Fibroblast of skin of right quadriceps (primary cell): ENCODE measurements at places on chromosomes 5 and 9.

GRCh38 chr9:130929571-130930038 is 9.4 kb downstream of the FIBCD1 start:
- no peak for DNase-seq

GRCh38 chr5:11904265-11904906 is at the start of gene CTNND2:
Gene CTNND2, minus strand, starts transcription at chr5:11904446. Its CDS starts 593 bp downstream, at chr5:11903853.
- DNase-seq, result peak; percentile 17

DNA sequence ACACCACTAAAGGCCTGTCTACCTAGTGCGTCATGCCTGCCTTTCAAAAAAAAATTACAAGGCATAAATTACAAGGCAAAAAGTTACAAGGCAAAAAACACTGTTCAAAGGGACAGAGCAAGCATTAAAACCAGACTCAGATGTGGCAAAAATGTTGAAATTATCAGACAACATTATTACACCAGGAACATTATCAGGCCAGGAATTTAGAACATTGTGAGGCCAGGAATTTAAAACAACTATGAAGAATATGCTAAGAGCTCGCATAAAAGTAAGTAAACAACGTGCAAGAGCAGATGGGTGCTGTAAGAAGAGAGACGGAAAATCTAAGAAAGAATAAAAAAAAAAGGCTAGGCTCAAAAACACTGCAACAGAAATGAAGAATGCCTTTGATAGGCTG is 18.2 kb upstream of the MLANA start:
- peak; percentile 25 for DNase-seq

DNA sequence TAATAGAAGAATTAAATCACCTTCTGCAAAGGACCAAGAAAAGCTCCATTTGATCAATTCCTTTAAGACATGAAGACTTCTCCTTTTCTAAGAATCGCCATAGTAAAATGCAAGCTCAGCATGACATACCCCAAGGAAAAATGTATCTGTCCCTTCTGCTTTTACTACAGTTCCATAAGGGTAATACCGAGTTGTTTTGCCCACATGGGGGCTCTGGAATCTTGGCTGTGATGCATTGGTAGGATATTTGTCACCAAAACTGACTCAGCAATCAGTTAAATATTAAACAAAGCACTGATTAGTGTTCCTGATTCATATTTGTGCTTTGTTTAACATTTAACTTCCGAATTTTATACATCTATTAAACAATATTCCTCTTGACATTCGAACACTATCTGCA is 24.3 kb upstream of the KCNIP1 start:
- peak; percentile 65 for DNase-seq

- DNase-seq, result no peak
Measured at GRCh38 chr5:168670881-168671575, 91.9 kb upstream of the PANK3 start.

GRCh38 chr5:74055486-74056106 is 429.6 kb downstream of the ARHGEF28 start:
- no peak for DNase-seq

- no peak for DNase-seq
Measured at GRCh38 chr5:163460562-163461171, at the start of gene HMMR. Gene HMMR, plus strand, starts transcription at chr5:163460632. Its CDS starts 61 bp downstream, at chr5:163460693.

- DNase-seq, result peak; percentile 34
Measured at GRCh38 chr9:109401169-109401989, 80.5 kb upstream of the EPB41L4B start.

DNA sequence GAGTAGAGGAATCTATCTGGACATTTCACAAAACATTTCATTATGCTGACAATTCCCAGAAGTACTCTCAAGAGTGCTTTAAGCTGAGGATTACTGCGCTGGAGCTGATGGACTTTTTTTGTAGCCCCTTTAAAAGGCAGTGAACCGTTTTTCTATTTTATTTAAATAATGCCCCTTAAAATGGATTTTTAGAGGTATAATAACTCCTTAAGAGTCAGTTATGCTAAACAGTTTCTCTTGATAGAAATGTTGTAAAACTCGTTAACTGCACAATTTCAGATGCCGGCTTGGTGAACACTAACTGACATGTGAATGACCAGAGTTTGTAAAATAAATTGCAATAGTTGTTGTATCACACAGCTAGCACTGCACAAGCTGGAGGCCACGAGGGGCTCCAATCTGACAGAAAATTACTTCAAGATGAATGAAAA is 174.0 kb downstream of the NR2F1-AS1 start:
- no peak for DNase-seq

GRCh38 chr5:123007182-123007581 is 29.3 kb downstream of the PPIC start:
- peak; percentile 7 for DNase-seq

DNA sequence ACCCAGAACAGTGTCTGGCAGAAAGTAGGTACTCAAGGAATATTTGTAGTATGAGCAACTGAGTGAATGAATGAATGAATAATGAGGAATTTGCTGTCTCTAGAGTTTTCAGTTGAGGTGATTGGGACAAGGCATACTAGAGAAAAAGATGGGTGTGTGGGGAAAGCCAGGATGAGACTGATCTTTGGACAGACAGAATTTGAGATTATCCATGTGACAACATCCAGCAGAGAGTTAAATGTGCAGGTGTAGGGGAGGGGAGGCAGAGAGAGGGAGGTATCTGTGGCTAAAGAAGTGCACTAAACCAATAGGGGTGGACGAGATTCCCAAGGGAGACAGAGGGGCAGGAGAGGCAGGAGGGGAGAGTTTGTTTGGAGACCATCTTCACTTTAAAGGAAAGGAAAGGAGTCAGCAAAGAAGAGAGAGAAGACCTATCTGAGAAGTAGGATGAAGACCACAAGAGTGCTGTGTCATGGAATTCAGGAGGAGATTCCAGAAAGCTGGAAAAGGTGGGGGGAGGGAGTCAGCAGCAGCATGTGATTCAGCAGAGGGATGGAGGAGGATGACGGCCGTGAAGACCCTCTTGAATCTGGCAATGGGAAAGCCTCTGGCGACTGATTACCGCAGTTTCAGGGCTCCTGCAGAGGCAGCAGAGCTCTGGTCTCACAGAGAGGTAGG is 3.2 kb downstream of the CPLX2 start:
- no peak for DNase-seq

DNA sequence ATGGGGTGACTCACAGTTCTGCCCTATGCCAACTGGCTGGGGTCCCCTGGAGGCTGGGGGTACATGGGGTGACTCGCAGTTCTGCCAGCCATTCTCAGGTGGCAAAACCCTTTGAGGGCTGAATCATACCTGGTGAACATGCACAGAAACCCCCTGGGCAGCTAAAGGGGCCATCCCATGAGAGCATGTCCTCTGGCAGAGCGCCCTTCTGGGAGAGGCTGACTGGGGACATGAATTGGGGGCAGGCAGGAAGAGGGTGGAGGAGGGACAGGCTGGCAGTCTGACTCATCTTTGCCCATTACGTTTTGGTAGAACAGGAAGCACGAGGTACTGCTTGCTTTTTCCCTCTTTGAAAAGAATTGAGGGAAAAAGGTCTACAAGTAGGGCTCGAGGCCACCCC is 16.7 kb downstream of the TRAF1 start:
- DNase-seq, result no peak

GRCh38 chr9:127796852-127797370 is 5.8 kb upstream of the FPGS start:
- no peak for DNase-seq

DNA sequence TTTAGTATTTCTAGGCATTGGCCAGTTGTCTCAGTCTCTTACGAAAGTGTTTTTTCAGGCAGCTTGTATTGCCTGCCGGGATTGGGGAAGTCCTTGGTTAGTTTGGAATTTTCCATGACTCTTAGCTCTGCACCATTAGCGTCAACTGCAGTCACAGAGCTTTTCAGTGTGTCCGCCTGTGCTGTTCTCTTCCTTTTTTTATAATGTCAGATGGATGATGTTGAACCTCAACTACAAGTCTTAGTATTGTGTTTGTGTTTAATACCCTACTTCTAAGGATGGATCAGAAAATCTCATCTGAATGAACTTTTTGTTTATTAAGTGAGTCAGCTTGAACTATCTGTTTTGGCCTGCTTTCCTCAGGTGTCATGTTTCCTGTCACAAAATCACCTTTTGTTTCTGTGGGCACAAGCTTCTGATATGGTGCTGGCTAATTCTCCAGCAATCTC is 33.1 kb downstream of the ATP6V0E1 start:
- peak; percentile 59 for DNase-seq

DNA sequence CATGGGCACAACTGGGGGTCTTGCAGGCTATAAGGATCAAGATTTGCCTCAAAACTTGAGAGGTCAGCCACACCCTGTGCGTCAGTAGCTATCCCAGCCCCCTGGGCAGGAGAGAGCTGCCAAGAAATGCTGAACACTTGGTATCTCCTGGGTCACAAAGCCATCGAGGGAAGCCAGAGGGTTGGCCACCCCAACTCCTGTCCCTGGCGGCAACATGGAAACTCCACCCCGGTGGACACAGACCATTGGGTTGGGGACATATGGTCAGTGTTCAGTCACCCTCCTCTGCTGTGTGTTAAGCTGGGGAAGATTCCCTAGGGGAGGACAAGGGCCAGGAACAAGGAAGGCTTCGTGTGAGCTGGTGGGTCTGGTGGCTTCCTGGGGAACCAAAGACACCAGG is 140.6 kb downstream of the C5orf15 start:
- no peak for DNase-seq

GRCh38 chr5:34706084-34706483 is 50.0 kb downstream of the RAI14 start:
- DNase-seq, result no peak

DNA sequence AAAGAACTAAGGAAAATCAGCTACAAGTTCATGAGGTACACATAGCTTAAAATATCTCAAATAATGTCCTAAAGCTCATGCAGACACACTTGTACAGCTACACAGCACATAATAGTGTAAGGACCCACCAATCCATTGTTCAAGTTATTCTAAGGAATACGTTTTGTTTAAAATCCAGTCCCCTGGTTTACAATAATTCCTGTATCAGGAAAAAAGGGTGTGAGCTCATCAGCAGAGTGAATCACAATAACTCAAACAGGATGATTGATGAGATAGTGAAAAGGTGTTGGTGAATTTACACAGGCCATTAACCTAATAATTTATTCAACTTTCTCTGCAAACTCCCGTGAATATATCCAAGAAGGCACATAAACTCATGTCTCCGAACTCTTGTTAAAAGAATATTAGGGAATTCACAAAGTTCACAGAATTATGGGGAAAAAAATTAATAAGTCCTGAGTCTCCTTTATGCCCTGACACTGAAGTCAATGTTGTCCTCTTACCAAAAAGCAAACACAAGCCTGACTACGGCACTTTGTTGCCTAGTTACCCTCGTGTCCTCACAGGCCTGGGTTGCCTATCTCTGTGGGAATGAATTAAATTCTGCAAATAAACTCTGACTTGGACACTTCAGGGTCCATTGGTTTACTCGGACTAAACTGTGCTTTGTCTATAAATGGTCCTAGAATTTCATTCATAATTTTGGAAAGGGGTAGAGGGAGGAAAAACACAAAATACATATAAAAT is 142.8 kb upstream of the PDE4D start:
- no peak for DNase-seq

- peak; percentile 69 for DNase-seq
Measured at GRCh38 chr5:143241892-143242291, 161.6 kb downstream of the NR3C1 start.

DNA sequence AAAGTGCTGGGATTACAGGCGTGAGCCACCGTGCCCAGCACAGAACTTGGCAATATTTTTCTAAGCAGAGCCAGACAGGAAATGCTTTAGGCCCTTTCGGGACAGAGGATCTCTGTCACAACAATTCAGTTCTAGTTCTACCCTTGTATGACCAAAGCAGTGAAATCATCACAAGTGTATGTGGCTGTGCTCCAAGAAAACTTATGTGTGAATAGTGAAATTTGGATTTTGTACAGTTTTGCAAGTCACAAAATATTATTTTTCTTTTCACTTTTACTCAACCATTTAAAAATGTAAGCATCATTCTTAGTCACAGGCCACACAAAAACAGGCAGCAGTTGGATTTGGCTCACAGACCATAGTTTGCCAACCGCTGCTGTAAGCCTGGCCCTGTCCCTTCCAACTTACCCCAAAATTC is 20.4 kb upstream of the PRUNE2 start:
- peak; percentile 82 for DNase-seq

DNA sequence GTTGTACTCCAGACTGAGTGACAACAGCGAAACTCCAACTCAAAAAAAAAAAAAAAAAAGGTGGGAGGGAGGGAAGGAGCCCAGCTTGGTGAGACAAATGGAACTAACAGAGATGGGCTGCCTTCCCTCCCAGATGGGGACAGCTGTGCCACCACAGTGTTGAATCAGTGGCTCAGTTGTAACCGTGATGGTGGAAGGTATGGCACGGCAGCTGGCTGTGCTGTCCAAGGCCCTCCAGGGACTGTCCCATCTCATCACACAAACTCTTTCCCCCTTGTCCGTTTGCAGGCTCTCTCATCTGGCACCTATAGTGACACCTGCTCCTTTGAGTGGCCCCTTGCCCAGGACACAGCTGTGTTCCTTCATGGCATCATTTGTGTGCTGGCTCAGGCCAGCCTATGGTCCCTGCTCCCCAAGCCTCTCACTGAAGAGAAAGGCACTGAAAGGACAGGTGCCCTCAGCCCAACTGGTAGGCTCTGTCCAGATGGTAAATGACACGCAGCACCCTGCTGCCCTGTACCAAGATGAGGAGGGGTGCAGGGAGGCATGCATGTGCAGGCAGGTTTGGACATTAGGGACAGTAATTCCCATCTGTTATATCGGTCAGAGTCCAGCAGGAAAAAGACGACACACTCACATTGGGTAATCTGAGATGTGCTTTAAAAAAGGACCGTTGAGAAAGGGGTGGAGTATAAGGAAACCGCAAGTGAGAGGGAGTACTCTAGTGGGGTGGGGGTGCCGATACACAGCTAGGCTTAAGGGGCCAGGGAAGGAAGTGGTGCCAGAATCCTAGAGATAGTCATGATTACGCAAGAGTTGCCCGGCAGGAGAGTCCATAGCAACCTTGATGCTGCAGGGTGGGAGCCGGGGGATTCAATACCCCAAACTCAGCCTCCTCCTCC is 4.3 kb downstream of the SMIM33 start:
- peak; percentile 86 for DNase-seq

GRCh38 chr5:32848681-32849080 is 137.6 kb downstream of the NPR3 start:
- DNase-seq, result peak; percentile 68

- peak; percentile 68 for DNase-seq
Measured at GRCh38 chr5:39526914-39527477, 102.2 kb upstream of the DAB2 start.

DNA sequence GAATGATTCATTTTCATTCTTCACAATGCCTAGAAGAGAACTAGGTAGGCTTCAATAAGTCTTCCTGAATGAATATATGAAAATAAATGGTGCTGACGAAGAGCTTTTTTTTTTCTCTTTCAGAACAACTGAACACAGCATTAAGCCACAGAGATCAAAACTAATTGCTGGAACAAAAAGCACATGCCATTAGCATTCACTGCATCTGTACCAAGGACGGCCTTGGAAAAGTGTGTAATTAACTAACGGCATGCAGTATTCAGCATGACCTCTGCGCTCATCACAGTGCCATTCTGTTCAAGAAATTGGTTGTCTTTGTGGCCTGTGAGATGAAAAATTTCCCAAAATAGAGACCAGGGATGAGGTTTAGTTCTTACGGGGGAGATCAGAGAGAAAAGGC is 99.3 kb downstream of the NUDT12 start:
- no peak for DNase-seq

- DNase-seq, result no peak
Measured at GRCh38 chr5:12399868-12400267, 495.6 kb upstream of the CTNND2 start.
